ENCODE measurements at places on chromosomes 12 and 14.
A peak's percentile ranks its signal among the peaks of the same experiment; 100 is the strongest.

DNA sequence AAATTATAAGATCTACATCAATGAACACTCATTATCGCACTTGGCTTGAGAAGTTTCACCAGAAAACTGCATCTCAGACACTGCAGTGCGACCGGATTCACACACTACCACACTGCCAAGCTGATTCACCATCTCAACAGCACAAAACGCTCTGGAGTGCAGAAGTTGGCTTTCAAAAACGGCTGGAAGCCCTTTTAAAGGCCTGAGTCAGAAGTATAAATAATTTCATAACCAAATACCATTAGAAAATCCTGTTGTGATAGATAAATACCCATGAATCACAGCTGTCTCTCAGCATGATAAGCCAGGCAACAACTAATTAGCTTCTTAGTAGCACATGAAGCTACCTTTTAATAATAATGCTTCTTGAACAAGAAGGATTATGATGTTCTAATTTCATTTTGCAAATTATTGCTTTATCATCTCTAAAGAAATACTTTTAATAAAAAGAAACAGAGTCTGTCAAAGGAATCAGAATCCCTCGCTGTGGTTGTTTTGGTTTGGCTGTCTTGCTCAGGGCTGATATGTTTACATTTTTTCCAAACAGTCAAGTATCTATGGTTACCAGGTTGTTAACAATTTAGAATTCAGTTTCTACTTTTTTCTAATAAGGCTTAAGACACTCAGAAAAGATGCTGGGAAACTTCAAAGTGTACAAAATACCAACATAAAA, 51.2 kb downstream of the SLC2A13 start:
- no peak for DNase-seq

DNA sequence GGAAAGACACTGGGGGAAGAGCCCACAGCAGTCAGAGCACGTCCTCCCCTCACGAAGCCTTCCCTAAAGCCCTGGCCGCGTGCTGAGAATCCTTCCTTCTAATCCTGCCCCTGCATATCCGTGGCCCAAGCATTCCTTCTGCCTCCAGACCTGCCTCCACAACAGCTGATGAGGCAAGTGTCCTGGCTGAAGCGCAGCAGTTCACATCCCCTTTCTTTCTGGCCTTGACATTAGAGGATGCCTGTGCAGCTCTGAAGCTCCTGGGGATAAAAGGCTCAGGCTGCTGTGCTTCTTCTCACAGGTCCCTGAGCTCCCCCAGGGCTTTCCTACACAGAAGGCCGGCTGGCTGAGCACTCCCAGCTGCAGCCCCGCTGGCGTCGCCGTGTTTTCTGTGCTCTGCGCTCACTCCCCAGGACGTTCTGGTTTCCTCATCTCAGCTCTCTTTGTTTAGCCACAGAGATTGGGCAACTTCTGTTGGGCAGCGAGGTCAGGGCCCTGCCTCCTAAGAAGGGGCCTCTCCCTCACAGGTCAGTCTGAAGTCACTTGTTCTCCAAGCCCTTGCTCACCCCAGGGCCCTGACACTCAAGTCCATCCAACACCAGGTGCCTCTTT, 45.8 kb downstream of the NINJ2 start:
- DNase-seq, result no peak

GRCh38 chr12:88334271-88334670, 192.2 kb downstream of the TMTC3 start:
- peak; percentile 41 for DNase-seq

- no peak for DNase-seq
These were observed 36.9 kb upstream of the SINHCAF start for GRCh38 chr12:31362759-31363415.

DNA sequence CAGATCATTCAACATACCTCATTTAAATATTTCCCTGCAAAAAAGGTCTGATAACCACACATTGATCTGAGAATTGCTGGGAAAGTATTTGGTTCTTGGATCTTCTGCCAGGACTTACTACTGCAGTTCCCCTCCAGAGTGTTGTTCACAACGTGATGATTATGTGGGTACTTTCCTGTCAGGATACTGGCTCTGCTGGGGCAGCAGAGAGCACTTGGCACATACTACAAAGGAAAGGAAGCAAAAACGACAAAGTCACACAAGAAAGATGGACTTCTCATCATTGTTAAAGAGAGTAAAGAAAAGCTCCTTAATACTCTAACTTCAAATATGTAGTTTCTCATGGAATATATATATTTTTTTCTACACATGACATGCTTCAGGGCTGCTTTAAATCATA, 11.5 kb downstream of the GNS start:
- DNase-seq, result no peak

DNA sequence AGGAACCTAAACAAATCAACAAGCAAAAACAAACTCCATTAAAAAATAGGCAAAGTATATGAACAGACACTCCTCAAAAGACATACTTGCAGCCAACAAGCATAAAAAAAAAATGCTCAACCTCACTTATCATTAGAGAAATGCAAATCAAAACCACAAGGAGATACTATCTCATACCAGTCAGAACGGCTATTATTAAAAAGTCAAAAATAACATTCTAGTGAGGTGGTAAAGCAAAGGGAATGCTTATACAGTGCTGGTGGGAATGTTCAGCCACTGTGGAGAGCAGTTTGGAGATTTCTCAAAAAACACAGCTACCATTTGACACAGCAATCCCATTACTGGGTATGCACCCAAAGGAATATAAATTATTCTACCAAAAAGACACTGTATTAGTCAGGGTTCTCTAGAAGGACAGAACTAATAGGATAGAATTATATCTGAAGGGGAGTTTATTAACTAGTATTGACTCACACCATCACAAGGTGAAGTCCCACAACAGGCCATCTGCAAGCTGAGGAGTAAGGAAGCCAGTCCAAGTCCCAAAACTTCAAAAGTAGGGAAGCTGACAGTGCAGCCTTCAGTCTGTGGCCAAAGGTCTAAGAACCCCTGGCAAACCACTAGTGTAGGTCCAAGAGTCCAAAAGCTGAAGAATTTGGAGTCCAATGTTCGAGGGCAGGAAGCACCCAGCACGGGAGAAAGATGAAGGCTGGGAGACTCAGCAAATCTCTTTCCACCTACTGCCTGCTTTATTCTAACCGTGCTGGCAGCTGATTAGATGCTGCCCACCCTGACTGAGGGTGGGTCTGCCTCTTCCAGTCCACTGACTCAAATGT, 101.6 kb upstream of the KRAS start:
- peak; percentile 41 for DNase-seq

DNA sequence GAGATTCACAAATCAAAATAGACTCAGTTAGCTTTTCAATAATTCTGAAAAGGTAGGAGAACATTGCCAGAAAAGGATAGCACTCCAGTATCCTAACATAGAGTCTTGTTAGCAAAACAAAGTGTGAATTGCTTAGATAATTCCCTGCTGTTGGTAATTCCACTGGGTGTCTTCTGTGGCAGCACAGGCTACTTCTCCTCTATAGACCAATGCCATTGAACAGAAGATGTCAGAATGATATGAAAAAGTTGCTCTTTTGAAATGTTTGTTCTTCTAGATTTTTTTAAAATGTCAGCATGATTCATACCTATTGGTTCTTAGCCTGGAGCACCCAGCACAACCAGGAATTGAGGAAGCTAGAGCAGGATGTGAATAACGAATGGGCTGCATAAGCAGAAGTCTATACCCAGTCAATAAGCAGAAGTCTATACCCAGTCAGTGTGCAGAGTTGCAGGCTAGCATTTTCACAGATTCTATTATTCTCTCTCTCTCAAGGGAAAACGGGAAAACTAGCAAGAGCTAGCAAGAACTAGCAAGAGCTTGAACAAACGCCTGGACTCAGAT, 112.8 kb downstream of the SYT1 start:
- no peak for DNase-seq

DNA sequence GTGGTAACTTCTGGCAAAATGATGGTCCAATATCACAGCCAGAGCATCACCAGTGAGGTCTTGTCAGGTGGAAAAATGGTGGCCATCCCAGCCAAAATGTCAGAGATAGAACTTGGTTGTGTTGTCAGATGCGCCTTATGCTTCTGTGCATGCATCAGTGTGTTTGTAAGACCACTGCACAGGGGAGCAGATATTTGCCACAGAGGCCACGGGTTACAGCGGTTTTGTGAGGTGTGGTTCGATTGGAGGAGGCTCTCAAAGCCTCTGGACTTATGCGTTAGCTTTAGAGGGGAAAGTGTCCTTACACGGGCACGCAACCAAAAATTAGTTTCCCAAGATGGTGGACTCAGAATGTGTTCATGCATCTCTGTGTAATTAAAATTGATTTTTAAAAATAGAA, 243.8 kb downstream of the ADGRD1 start:
- no peak for DNase-seq

DNA sequence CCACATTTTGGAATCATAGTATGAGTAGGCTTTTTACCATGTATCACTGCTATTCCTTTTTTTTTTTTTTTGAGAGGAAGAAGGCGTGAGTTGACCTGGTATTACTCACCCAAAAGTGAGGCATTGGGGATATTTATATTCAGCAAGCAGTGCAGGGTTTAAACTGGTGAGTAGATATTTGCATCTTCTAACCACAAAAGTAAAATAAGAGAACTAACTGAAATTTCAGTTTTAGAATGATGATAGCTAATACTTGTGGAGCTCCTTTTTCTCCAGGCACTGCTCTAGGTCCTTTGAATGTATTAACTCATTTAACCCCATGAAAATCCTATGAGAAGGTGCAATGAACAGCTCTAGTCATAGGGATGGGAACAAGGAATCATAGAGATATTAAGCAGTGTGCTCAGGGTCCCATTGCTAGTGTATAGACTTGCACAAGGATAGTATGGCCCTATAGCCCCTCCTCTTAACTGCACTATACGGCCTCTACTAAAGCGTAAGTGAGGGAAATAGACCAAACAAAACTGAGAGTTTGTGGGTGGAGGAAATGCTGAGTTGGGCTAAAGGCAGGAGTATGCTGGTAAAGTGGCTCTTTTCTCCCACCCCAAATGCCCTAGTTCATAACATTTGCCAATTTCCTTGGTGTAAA, 104.3 kb upstream of the MAX start:
- DNase-seq, result no peak

- DNase-seq, result no peak
These were observed 250.9 kb upstream of the CRY1 start for GRCh38 chr12:107344035-107344808.

DNA sequence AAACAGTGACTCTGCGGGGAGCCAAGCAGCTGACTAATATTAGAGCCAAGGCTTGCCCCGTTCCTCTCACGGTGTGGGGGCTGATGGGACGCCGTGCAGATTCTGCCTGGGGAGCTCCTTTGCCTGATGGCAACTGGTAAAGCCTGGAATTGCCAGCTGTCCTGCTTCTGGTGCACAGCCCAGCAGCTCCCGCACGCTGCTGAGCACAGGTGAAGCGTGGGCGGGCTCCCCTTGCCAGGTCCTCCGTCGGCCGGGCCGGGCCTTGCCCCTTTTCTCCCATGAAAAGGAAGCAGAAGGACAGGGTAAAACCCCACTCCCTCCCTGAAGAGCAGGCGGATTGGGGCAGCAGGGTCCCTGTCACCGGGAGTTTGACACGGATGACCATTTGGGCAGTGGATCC, 79.0 kb downstream of the WDR20 start:
- no peak for DNase-seq

DNA sequence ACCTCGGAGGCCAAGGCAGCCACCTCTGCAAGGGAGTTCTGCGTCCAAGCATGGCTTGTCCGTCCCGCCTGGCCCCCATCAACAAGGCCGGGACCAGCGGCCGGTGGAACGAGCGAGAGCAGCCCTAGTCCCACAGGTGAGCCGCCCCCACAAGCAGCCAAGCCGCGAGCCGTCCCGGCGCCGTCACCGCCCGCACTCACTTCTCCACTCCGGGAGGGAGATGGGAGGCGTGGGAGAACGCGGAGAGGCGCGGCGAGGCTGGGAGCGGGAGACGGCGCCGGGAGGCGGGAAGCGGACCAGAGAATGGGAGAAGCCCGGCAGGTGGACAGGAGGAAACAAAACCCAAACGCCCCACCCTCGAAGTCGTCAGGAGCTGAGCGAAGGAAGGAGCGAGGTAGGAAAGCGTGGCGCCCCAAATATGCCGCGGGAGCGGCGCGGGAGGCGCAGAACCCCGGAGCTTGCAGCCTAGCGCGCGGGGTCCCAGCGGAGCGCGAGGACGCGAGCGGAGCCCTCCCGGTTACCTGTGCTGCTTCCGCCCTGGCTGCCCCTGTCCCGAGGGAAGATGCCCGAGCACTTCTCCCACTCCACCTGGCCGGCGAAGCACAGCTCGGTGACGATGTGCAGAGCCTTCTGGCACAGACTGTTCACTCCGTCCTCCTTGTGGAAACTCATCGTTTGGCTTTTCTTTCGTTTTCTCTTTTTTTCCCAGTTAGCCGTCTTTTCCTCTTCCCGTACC, 600 bp downstream of the SYT10 start:
- no peak for DNase-seq

DNA sequence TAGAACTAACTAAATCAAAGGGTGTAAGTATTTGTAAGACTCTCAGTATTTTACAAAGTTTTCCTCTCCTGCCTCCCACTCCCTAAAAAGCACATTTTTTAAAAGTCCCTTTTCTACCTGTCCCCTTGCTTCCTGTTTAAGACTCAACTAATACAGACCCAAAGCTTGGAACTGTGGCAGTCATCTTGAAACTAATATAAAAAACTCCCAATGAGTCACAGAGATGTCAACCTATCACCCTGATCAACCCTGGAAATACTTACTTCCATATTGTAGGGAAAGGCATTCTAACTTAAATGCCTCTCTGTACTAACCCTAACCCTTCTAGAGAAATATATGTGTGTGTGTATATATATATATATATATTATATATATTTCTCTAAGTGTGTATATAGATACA, 184.8 kb downstream of the SPTSSA start:
- no peak for DNase-seq

Data from HS-27A (cell line).